Activated T-helper 1 cell treated with anti-CD3 and anti-CD28 coated beads, Interleukin-12 subunit alpha, Interleukin-12 subunit beta, Interleukin-2, Interleukin-4 antibody, amounts not matched to agents 30 ng/mL and 10 ng/mL and 1 ng/mL, durations not matched to agents 14 hours and 24 hours and 36 hours (primary cell): ENCODE measurements at places on chromosomes 7 and 10. TPM values are rescaled to one million over a fixed set of nuclear protein-coding genes. Genes with fewer than 3 reads are reported as not detected.

GRCh38 chr10:90354914-90355313, 502.9 kb downstream of the HTR7 start:
- no peak for DNase-seq

GRCh38 chr10:113647812-113648211, 16.0 kb downstream of the NRAP start:
- DNase-seq, result no peak

- DNase-seq, result no peak
Observed at GRCh38 chr7:81138870-81139269, 220.0 kb upstream of the SEMA3C start.

DNA sequence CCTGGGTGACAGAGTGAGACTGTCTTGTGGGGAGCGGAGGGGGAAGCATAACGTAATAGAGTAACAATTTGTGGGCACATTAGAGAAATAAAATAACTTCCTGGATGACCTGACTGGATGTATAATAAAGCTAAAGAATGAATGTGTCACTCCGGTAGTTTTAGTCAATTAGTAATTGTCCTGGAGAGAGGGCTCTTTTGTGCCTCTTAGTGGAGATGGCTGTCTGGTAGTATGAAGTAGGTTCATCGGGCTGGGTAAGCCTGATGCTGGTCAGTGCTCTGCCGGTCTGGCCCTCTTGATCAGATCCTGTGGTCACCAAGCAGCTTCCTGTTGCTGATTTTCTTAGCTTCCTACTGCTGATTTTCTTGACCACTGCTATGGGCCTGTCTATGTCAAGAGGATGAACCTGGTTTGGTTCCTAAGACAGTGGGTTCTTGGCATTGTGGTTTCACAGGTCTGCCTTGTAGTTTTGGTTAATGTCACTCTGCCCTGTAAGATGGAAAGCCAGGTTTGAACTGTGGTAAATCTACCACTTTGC, 34.1 kb downstream of the ZRANB1 start:
- DNase-seq, result no peak

GRCh38 chr10:88810196-88810961, 7.8 kb downstream of the LIPM start:
- DNase-seq, result peak; percentile 34

- DNase-seq, result no peak
Observed at GRCh38 chr7:45294559-45294958, 137.0 kb downstream of the RAMP3 start.

- no peak for DNase-seq
Observed at GRCh38 chr10:128549101-128549608, 422.9 kb upstream of the MKI67 start.

The ZDHHC4 gene
- total RNA-seq, result 21.0 and 24.6 TPM in 2 replicates

GRCh38 chr7:148108381-148108780, 482.2 kb upstream of the C7orf33 start:
- no peak for DNase-seq

DNA sequence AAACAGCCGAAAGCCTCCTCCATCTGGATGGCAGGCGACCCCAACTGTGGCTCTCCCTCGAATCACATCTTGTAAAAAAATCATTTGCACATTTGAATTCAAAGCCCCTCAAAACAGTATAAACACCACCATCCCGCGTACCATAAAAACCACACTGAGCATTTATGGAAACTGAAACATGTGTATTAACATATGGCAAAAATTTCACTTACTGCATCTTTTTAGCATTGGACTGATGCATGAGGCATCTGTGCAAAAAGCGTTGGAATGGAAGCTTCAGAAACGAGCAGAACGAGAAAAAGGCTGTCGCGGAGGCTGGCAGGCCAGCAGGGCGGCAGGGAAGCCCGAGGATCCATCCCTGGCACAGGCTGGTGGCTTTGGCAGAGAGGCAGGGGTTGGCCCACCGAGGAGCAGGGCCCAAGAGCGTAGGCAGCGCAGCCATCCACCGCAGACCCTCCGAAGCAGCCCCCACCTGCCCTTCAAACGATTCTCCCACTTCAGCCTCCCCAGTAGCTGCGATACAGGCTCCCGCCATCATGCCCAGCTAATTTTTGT, 39.3 kb upstream of the CUX1 start:
- DNase-seq, result no peak

DNA sequence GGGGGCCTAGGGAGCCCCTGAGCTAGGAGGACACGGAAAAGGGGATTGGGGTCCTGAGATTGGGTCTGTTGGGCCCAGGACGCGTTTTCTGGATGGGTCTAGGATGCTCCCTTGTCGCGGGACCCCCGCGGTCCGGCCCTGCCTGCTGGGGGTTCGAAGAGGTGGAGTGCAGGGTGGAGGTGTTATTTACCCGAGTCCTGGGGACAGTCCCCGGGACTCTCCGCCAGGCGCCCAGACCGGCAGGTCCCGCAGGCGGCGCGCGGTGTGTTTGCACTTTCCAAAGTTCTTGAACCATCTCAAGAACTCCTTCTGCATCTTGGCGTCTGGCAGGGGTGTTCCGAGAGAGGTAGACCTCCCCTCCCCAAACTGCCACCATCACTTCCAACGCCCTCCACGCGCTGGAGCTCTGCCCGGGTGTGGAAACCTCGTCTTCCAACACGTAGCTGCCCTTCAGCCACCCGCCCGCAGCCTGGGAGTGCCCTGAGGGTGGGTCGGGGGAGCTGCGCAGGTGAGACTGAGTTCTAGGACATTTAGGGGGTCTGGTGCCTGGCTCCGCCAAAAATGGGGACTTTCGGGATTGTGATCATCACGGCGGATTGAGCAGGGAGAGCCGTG, 569 bp downstream of the CAV1 start:
- DNase-seq, result no peak

GRCh38 chr10:31940839-31941653, 12.4 kb upstream of the ARHGAP12 start:
- DNase-seq, result no peak

GRCh38 chr10:132905661-132906060, 36.7 kb downstream of the CFAP46 start:
- DNase-seq, result no peak

- DNase-seq, result no peak
Observed at GRCh38 chr10:59366290-59366689, 3.9 kb upstream of the FAM13C start.

The CALML3 gene
- not detected in 2 replicates for total RNA-seq

- DNase-seq, result no peak
Observed at GRCh38 chr7:45087301-45088145, 1.2 kb downstream of the NACAD start.

The CNTNAP2 gene
- not detected in 2 replicates for total RNA-seq

The BAG3 gene
- total RNA-seq, result 30.4 and 30.5 TPM in 2 replicates

- no peak for DNase-seq
Observed at GRCh38 chr7:30708412-30708811, 26.2 kb upstream of the CRHR2 start.

GRCh38 chr7:87342231-87342630, 3.2 kb upstream of the CROT start:
- DNase-seq, result no peak

The HECW1 gene
- not detected in 2 replicates for total RNA-seq

- DNase-seq, result peak; percentile 55
Observed at GRCh38 chr7:107661081-107661864, 645 bp downstream of the SLC26A4 start.

The MEST gene
- total RNA-seq, result 4.1 and 9.1 TPM in 2 replicates

DNA sequence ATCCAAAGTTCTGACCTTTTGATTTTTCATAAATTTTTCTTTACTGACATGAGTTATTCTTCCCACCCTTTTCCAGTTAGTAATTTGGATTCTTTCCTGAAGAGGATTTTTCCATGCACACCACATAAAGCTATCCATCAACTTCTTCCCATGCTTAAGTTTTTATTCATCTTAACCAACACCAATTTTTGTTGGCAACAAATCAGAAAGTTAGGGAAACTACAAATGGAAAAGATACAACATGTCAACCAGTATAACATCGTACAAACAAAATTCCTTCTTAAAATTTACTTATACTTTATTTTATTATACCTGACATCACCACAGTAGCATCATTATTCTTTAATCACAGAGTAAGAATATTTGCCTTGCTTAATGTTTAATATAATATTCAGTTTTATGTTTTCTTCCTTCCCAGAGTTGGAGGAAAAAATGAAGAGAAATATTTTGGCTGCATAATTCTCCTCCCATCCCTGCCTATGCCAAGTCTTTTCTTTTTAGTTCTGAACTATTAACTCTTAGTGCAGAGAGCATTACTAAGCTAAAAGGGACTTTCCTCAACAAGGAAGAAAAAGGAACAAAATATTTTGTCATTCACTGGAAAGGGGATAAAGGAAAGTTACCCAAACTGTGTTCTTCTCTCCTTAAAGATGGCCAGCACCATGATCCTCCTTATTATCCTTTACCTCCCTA, 67.5 kb upstream of the MEOX2 start:
- no peak for DNase-seq
